Activated T-cell treated with anti-CD3 and anti-CD28 coated beads for 1 hour (primary cell): ENCODE measurements at places on chromosomes 12 and 14.
A peak's percentile ranks its signal among the peaks of the same experiment; 100 is the strongest.

DNA sequence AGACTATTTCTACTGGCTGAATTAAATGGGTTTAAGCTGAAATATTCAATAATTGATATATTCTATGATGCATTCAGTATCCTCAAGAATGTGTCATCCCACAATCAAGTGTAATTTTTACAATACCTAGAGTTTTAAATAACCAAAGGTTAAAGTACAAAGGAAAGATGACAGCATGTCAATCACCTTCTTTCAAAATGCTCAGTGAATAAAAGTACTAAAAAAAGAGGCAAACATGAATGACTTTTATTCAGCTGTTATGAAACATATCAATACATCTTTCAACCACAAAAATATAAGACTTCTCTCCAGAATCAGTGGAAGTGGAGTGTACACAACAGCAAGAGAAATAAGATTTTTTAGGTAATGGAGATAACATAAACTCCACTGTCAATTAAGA, 72.0 kb downstream of the NELL2 start:
- no peak for DNase-seq

- no peak for DNase-seq
These were observed 226.8 kb upstream of the ALG10 start for GRCh38 chr12:33795536-33795935.

DNA sequence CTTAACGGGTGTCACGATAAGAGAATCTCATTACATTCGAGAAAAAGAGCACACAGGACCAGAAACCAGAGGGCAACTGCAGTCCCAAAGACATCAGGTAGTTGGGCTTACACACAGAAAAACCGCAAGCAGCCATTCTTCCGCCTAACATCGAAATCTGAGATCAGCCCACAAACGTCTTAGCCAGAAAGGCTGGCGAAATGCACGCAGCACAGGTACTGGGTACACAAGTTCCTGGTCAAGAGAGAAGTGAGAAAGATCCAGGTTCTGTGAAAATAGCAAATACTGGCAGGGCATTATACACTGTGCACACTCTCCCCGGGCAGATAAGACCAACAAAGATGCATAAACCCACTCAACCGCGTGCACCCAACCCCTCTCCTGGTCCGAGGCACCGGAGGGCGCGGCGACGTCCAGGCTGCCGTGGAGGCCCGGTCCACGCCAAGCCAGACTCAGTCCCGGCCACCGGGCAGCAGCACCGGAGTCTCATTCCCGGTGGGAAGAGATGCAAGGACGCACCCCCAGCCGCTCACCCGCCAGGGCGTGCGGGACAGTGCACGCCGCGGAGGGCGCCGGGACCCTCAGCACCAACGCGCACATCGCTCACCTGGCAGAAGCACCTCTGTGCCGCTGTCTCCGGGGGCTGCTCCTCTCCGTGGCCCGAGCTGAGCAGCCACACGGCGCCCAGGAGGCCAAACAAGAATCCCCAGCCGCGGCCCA, 437 bp downstream of the ERO1A start:
- DNase-seq: peak; percentile 35

DNA sequence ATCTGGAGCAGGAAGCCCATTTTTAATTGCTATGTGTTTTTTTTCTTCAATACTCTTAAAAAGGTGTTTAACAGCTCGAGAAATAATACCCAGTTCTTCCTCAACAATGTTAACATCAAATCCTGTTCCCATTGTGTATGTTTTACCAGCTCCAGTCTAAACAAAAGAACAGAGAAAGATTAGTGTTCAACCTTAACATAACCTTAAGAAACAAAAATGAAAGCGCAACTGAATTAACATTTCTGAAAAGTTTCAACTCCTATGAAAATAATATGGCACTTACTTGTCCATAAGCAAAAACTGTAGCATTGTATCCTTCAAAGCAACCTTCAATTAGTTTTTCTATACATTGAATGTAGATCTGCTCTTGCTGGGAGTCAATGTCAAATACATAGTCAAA, 73.2 kb downstream of the KIF21A start:
- DNase-seq: no peak

DNA sequence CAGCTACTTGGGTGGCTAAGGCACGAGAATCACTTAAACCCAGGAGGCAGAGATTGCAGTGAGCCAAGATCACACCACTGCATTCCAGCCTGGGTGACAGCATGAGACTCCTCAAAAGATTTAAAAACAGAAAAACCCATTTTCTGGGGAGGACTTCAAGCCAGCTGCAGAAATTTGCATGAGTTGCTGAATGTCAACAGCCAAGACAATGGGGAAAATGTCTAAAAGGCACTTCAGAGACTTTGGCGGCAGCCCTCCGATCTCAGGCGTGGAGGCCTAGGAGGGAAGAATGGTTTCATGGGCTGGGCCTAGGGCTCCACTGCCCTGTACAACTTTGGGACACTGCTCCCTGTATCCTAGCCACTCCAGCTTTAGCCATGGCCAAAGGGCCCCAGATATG, 177.8 kb upstream of the C14orf180 start:
- no peak for DNase-seq

- DNase-seq: no peak
These were observed 1724.1 kb upstream of the SEL1L start for GRCh38 chr14:83257466-83258439.

DNA sequence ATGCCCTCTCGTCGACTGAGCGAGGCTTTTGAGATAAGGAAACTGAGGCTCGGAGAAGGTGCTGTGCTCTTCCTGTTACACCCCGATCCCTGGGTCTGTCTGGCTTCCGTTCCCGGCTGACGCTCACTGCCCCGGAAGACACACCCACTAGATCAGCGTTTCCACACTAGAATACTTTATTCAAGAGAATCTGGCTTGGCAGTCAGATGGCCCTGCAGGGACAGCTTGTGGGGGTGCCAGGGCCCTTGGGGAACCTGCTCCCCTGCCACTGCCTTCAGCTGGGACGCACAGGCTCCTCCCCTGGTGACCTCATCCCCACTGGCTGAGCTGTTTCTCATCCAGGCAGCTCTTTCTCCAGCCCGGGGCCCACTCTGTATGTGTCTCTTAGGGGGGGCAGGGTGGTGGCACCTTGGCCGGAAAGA, 13.7 kb downstream of the PGF start:
- peak; percentile 46 for DNase-seq

GRCh38 chr14:95255013-95255412, 64.7 kb downstream of the CLMN start:
- no peak for DNase-seq

DNA sequence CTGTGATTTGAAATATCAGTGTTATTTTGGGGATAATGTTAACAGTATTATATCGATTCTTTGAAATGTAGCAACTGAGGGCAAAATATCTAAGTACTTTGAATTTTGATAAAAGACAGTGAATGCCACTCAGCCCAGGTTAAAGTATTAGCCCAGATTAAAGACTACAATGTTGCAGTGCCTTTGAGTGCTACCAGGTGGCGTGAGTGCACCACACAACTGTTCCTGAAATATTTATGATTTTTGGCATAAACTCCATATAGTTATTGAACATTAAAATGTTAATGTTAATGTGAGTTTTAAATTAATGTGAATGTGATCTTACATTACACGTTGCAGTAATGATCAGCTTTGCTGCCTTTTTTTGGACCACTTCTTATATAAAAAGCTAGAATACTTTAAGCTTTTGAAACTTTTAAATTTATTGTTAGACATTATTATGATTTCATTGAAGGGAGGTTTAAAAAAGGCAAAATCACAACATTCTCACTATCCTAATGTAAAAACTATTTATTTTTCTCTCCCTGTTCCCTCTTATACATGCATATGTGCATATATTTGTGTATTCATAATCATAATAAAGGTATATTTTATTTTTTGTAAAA, 22.5 kb downstream of the MRPS35 start:
- DNase-seq: no peak

DNA sequence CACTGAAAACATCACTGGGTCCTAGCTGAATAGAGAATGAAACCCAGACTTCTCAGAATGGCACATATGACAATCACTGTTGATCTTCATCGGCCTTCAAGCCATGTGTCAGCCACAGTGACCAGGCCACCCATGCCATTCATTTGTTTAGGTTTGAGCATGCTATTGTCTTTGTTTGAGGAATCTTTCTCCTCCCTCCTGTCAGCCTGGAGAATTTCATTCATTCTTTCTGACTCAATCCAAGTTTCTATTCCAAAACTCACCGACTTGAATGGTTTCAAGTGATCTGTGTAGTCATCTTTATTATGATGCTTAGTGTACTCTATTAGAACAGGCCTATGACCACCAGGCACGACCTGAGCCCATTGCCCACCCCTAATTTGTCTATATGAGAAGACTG, 106.3 kb downstream of the ETNK1 start:
- DNase-seq: no peak

- DNase-seq: no peak
These were observed 170.6 kb downstream of the CRADD start for GRCh38 chr12:93847517-93848474.

- DNase-seq: peak; percentile 91
These were observed at the start of gene PEBP1 for GRCh38 chr12:118135788-118136558. Gene PEBP1, plus strand, starts transcription at chr12:118136124. Its CDS starts 86 bp downstream, at chr12:118136210.

DNA sequence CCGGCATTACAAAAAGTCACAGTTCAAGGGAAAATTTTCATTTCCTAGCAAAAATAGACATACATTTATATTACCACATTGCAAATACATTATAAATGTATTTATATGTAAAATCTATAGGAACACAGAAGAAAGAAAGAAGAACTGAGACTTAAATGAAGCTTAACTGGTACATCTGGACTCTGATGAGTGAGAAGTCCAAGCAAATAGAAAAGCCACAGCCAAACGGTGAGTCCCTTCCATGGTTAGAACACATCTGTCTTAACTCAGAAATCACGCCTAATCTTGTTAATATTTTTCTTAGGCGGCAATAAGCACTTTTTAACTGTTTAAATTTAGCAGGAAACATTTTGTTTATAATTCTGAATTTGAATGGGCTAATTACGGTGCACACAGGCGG, 9.4 kb upstream of the KLRB1 start:
- no peak for DNase-seq

DNA sequence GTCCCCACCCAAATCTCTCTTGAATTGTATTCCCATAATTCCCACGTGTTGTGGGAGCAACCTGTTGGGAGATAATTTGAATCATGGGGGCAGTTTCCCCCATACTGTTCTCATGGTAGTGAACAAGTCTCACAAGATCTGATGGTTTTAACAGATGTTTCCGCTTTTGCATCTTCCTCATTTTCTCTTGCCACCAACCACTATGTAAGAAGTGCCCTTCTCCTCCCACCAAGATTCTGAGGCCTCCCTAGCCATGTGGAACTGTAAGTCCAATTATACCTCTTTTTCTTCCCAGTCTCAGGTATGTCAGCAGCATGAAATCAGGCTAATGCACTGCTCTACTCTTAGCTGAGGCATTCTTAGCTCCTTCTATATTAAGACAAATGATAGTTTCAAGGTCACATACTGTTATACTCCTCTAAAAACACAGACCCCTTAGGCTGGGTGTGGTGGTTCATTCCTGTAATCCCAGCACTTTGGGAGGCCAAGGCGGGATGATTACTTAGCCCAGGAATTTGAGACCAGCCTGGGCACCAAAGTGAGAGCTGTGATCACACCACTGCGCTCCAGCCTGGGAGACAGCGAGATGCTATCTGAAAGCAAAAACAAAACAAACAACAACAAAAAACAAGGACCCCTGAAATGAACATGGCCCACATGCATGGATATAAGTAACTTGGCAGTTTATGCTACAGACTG, 3.6 kb downstream of the SCAF11 start:
- DNase-seq: no peak

DNA sequence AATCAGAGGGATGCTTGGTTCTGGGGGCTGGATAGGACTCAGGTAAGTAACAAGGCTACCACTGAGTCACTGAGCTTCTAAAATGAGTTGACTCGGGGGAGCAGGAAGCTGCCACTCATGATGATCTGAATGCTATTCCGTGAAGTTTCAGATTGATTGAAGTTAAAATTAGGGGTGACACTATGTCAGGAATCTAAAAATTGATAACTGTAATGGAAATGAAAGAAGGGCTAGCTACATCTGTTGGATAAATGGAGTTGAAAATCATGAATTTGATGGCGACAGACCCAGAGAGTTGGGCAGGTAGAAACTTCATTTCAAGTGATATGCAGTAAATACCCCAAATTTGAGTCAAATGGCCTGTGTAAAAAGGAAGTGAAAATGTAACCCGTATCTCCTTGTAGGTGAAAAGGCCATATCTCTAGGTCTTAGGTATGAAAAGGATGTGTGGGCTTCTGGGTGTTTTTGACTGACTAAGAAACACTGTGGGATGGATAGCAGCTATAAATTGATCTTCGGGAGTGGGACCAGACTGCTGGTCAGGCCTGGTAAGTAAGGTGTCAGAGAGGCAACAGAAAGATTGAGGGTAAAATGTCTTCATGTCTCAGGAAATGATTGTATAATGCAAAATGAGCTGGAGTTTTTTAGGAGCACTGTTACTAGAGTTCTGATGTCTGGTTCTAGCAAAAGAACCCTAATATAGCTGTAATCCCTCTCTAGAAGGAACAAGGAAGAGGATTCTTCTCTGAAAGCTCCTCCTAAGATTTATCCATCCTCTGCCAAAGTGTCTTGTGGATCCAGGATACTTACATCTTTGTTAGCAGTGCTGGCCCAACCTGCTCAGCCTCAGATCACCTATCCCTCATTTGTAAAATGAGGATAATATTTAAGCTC, 57.3 kb downstream of the DAD1 start:
- no peak for DNase-seq

- no peak for DNase-seq
These were observed 51.0 kb downstream of the FGD4 start for GRCh38 chr12:32450363-32450762.

- DNase-seq: no peak
These were observed 760 bp downstream of the TMEM19 start for GRCh38 chr12:71686658-71687025.
